Activated gamma-delta T cell (primary cell): ENCODE measurements at places on chromosomes 7 and 10.

GRCh38 chr10:103823706-103824272 lies 31.6 kb downstream of the SH3PXD2A start:
- no peak for DNase-seq

DNA sequence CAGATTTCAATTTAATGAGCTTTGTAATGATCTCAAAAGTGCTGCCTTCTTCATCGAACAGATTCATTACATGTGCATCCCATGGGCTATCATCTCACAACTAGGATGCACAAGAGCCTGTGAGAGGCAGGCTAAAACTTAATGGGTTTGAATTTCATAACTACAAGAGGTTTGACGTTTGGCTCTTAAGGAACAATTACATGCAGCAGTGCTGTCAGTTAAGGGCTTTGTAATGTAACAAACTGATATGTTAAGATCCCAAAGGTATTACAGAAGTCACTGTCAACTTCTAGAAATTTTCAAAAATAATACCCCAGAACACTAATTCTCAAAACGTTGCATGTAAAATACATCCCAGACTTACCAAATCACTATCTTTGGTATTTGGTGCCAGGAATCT lies 33.2 kb downstream of the KIF20B start:
- DNase-seq = no peak

DNA sequence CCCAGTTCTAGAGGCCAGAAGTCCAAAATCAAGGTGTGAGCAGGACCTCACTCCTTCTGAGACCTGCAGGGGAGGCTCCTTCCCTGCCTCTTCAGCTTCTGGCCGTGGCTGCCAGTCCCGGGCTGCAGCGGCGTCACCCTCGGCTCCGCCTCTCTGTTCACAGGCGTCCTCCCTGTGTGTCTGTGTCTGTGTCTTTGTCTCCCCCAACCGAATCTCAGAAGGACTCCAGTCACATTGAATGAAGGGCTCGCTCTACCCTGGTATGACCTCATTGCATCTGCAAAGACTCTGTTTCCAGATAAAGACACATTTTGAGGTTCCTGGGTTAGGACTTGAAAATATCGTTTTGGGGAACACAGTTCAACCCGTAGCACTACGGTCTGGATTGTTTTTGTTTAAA lies 33.1 kb upstream of the GALNT11 start:
- DNase-seq = no peak

- DNase-seq = no peak
These were observed 51.5 kb downstream of the PFKFB3 start for GRCh38 chr10:6254201-6254600.

DNA sequence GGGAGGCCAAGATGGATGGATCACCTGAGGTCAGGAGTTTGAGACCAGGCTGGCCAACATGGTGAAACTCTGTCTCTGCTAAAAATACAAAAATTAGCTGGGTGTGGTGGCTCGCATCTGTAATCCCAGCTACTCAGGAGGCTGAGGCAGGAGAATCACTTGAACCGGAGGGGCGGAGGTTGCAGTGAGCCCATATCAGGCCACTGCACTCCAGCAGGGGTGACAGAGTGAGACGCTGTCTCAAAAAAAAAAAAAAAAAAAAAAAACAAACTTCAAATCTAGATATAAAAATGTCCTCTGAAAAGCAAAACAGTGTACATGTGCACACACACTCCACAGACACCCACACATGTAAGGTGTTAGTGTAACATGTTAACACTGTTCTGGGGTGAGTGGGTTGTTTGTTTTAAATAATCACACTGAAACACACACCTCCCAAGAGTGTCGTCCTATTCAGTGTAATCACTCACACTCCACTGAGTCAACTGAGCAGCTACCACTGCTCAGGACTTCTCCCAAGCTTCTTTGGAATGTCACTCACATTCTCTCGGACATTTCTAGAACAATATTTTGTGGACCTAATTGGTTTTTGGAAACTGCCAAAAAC lies 12.8 kb upstream of the RGS10 start:
- DNase-seq = no peak

- DNase-seq = no peak
These were observed 21.4 kb upstream of the MGMT start for GRCh38 chr10:129445436-129446182.

GRCh38 chr7:90213521-90213920 lies 2.0 kb downstream of the STEAP2 start:
- DNase-seq = no peak

GRCh38 chr10:46527241-46527811 lies 29.1 kb downstream of the GPRIN2 start:
- DNase-seq = no peak

DNA sequence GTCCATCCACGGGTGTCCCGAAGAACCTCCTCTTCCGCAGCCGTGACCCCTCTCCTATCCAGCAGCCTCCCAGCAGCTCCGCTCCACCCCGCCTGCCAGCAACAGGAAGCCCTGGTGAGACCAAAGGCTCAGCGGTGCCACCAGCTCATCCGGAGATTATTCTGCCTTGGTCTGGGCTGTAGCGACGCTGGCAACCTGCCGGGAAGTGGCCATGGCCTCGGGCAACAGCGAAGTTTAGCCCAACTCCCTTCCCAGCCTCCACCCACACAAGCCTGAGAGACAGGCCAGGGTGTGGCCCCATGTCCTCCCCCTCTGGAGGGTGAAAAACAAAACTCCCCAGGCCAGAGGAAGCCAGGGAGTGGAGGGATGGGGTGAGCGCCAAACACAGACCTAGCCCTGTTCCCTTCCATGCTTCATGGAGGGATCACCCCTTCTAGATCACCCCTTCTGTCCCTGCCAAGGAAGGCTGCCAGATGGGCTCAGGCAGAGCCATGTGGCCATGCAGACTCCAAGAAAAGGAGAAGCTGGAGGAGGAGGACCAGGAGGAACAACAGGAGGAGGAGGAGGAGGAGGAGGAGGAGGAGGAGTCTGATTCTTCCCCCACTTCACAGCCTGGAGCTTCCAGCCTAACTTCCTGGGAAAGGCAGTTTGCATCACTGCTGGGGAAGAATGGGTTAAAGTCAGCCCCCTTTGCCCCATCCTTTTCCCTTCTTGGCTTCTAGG lies 918 bp downstream of the CALHM2 start:
- DNase-seq = no peak

DNA sequence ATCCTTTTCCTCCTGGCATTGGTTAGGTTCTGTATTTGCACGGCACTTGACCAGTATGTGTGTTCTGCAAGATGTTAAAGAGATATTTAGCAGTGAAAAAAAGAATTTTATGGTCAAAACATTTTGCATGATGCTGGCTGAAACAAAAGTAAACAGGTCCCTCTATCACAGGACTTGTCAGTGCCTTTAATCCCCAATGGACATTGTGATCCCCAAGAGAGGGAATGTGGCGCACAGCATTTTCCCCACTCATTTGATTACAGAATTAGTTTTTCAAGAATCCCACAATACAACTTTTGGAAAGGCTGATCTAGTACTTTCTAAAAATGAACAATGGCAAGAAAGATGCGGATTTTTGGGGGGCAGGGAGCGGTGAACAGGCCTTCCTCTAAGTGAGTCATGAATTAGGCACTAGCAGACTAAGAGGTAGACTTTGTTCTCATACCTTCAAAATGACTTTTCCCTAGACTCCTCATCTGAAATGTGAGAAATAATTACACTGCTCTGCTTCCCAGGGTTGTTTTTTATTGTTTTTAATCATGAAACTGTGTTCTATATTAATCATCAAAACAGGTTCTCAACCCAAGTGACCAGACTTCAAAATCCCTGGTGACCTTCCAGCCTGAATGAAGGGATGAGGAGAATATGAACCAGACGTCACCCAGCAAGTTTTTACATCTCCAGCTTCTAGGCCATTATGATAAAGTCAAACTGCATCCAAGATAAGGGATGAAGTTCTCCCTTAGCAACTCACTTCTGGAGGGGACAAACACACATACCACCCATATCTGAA lies 8.6 kb downstream of the FBXW4 start:
- no peak for DNase-seq

DNA sequence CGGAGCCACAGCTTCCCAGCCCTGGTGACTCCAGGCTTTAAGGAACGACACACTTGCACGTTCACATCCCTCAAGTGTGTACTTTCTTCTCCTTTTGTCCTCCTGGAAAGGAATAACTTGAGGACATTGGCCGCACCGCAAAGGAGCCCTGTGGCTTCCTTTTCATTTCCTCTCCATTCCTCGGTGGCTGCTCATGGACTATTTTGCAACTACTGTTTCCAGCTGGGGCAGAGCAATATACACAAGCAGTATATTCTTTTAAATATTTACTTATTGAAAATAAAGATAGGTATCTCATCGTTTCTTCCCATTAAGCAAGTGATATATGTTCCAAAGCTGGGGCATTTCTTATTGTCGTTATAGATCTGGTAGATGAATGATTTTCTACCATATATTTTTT lies 97.2 kb upstream of the LYZL1 start:
- DNase-seq = no peak

DNA sequence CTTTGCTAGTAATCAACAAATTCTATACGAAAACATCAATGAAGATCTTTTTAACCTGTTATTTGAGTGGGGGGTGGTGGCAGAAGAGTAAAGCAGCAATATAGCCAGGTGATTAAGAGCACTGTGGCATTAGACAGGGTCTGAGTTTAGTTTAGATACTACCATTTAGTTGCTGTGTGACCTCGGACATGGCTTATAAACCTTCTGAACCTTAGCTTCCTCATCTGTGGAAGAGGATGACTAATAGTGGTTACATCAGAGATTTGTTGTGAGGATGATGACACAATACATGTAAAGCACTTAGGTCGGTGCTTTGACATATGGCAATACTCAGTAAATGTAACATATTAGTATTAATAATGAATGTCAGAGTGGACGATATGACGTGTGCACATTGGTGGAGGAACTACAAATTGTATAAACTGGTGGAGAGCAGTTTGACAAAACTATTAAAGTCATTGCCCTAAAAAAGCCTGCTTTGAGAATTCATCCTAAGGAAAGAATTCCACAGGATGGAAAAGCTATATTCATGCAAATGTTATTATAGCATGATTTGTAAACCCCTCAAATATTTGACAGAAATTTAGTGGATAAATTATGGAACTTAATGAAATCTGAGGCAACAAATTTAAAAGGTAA lies 24.3 kb downstream of the SPAG6 start:
- DNase-seq = no peak

DNA sequence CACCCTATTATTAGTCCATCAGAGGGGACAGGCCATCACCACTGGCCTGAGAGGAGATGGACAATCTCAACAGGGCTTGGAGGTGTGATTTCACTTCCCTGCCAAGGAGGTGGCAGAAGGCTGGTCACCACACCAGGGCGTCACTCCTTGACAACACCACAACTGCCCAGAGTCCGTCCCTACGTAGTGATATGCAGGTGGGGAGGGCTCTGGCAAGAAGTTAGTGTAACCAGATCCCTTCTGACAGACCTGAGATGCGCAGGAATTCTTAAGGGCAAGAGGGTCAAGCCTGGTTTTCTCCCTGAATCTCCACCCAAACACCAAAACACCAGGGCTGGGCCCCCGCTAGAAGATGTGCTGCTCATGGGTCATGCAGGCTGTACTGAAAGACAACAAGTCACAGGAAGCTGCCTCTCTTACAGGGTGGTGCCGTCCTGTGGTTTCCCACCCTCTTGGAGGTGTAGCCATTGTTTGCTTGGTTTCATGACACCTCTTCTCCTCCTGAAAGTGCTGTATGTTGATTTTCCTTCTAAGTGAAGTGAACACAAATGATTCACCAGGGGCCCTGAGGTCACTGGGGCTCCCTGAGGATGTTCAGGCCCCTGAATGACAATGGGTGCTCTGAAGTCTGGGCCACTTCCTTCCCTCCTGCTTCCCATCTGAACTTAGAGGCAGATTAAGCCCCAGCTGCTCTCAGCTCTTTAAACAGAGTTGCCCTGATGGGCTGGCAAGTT lies 27.1 kb downstream of the ATXN7L1 start:
- no peak for DNase-seq

DNA sequence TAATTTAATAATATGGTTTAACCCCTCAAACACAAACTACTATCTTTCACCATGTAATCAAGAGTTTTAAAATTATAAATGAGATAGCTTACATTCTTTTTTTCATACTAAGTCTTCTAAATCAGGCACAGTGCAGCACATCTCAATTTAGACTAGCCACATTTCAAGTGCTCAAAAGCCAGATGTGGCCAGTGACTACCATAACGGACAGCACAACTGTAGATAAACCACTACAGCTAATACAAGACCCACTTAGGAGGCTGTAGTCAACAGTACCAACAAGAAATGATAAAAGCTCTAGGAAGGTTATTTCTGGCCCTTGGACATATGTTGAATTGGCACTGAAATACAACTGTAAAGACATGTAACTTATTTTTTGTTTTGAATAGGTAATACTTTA lies 65.3 kb downstream of the JAZF1 start:
- DNase-seq = no peak

DNA sequence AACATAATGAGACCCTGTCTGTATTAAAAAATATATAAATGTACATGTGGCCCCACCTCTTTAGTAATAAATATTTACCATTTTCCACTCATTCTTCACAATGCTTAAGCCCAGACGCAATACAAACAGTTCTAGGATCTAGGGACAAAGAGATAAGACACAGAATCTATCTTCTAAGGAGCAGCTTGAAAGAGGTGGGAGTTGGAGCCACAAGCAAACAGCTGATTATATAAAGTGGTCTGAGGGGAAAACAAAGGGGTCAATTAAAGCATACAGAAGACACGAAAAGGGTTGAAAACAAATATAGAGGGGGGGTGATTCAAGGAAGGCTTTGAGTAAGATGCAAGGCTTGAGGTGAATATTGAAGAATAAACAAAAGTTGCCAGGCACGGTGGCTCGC lies 43.1 kb downstream of the UBE2H start:
- DNase-seq = no peak

GRCh38 chr10:77168861-77169260 lies 468.7 kb downstream of the KCNMA1 start:
- DNase-seq = no peak

DNA sequence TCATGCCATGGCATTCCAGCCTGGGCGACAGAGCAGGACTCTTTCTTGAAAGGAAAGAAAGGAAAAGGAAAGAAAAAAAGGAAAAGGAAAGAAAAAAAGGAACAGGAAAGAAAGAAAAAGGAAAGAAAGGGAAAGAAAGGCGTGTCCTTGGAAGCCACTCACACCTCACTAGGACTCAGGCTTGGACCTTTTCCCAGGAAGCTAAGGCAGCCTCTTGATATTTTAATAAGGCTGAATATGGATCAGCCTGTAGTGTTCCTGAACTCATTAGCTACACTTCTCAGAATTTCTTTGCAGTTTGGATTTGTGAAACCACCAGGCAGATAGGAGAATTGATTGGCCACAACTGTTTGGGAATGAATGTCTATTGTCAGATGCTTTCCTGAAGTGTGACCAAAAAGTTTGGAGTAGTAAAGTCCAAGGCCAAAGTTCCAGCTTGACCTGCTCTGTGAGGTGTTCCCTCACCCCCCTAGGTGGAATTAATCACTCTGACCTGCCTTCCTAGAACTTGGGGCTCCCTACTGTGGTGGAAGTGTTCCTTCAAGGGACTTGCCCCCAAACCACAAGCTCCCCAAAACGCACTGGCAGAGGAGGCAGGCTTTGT lies 7.1 kb upstream of the MALSU1 start:
- no peak for DNase-seq

DNA sequence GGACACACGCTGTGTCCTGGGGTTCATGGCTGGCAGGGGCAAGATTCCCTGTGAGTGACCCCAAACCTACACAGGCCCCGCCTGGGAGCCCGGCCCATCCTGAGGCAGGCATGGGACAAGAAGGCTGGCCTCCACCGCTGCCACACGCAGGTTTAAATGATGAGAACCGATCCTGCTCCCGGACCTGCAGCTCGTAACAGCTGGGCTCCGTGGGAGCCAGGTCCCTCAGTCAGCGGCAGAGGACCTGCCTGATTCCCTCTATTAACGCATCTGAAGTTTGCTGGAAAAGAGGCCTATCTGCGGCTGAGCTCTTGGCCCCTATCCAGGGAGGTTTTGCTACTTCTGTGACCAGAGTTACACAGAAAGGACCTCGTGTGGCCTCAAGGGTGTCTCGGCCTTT lies 112.3 kb downstream of the VIPR2 start:
- DNase-seq = no peak
